ENCODE measurements at places on chromosomes 7 and 10. TPM values are rescaled to one million over a fixed set of nuclear protein-coding genes. Genes with fewer than 3 reads are reported as not detected.

Gene PAX4
- not detected for polyA plus RNA-seq

Gene SUN3
- not detected for polyA plus RNA-seq

Gene WIPF3
- polyA plus RNA-seq = 5.5 TPM

Gene ACSM6
- 0.50 TPM for polyA plus RNA-seq

Gene SLC29A4
- polyA plus RNA-seq = 9.5 TPM

Gene PRLHR
- polyA plus RNA-seq = not detected

Gene CCDC172
- not detected for polyA plus RNA-seq

Gene CYP2C8
- polyA plus RNA-seq = 2.8 TPM

Gene COA1
- 45.9 TPM for polyA plus RNA-seq

Gene DMBT1
- 0.07 TPM for polyA plus RNA-seq

Gene HMX2
- polyA plus RNA-seq = 1.3 TPM

Gene SPDYE2
- 5.9 TPM for polyA plus RNA-seq

Gene SBDS
- 132 TPM for polyA plus RNA-seq

Gene IGFBP1
- 0.90 TPM for polyA plus RNA-seq

Gene CYP2W1
- 1.9 TPM for polyA plus RNA-seq

Gene FBXL13
- polyA plus RNA-seq = 2.6 TPM

Gene CHRM2
- polyA plus RNA-seq = 2.2 TPM

Gene MAPK8
- 61.3 TPM for polyA plus RNA-seq

Gene ANKRD16
- 10.9 TPM for polyA plus RNA-seq

Gene STEAP1B
- polyA plus RNA-seq = 1.5 TPM

Gene SNCG
- polyA plus RNA-seq = 9.5 TPM

Gene CPED1
- polyA plus RNA-seq = 35.8 TPM

Gene ORC5
- polyA plus RNA-seq = 28.6 TPM

Gene SYCE1
- polyA plus RNA-seq = 0.22 TPM

Gene BCL7B
- polyA plus RNA-seq = 30.9 TPM

Gene GPR37
- polyA plus RNA-seq = 5.9 TPM

Gene CDC14C
- not detected for polyA plus RNA-seq

Gene OR6B1
- not detected for polyA plus RNA-seq

Gene WDFY4
- 2.4 TPM for polyA plus RNA-seq
